ENCODE measurements at places on chromosomes 1 and 21.

GRCh38 chr1:228478912-228479711 lies 8.1 kb upstream of the RNF187 start:
- no peak for DNase-seq

DNA sequence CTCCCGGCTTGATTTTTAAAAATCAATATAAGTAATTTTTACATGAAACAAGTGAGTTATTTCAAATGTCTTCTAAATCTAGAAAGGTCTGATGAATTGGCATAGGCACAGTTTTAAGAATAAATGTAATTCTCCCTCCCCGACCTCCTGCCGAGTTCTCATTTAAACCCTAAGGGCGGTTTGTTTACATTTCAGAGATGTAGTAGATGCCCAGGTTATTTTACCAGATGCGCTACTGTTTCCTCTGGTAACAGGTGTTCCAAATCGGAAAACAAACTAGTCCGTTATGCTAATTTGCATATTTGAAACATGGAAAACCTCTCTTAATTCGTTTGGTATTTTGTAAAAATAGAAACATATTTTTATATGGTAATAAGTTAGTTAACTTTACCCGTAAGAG lies 53.8 kb upstream of the CFAP126 start:
- no peak for DNase-seq

DNA sequence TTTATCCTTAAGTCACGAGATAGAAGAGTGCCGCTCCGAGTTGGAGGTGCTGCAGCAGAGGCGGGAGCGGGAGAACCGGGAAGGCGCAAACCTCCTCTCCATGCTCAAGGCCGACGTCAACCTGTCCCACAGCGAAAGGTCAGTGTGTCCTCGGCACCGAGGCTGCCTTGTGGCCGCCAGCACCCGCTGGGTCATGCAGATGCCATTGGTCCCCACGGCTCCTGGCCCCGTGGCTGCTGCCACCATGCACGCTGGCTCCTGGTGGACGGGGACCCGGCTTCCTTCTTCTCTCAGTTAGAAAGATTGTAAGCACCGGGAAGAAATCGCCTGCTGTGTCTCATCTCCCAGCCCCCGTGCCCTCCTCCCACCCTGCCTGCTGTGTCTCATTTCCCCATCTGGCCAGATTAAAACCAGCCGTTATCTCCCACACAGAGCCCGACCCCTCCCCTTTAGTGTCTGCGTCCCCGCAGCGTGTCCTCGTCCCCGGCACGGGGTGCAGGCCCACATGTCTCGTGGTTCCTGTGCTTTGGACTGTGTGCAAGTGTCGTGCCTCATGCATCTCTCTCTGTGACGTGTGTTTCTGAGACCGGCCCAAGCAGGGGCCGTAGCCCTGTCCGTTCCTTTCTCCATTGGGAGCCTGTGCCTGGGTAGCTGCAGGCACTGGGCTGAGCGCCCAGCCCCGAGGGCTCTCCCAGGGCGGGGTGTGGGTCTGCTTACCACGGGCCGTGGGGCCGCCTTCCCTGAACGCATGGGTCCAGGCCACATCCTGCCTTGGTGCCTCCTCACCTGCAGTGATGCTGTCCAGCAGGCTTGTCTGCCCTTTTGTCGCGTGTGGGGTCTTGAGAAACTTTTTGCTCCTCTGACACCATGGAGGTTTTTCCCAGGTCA lies 62.1 kb downstream of the PCNT start:
- no peak for DNase-seq

GRCh38 chr1:60152891-60153290 lies 79.3 kb upstream of the C1orf87 start:
- DNase-seq, result no peak
